G401 (cell line): ENCODE measurements at places on chromosomes 4 and X.

GRCh38 chr4:155777971-155778735, 19.3 kb downstream of the GUCY1B1 start:
- no peak for DNase-seq

- no peak for DNase-seq
These were observed 4.1 kb downstream of the AFF1 start for GRCh38 chr4:86938771-86939520.

- DNase-seq: peak; percentile 81
These were observed 235.2 kb upstream of the FAT1 start for GRCh38 chr4:186958726-186959350.

GRCh38 chrX:111868726-111869638, 7.0 kb upstream of the TRPC5OS start:
- DNase-seq: peak; percentile 21

GRCh38 chr4:184288451-184289178, 70.9 kb upstream of the ENPP6 start:
- DNase-seq: no peak
